ENCODE measurements at places on chromosomes 4 and X.

- DNase-seq = no peak
Measured at GRCh38 chrX:77450996-77451395, 3.8 kb downstream of the FGF16 start.

DNA sequence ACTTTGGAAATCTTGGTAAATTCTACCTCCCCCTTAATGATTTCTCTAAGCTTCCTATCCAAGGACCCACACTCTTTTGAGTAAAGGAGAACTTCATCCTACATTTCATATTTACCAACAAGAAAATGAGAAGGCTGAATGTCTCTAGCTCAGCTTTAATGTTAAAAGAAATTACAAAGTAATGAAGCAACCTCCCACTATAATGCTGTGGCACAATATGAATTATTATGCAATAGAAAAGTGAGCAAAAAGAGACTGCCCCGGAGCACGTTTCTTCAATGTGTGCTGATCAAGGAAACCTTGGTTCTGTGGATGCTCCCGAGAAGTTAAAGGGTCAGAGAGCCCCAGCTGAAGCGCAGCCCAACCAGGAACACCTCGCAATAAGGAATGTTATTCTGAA, 9.1 kb upstream of the TBC1D1 start:
- DNase-seq = no peak

DNA sequence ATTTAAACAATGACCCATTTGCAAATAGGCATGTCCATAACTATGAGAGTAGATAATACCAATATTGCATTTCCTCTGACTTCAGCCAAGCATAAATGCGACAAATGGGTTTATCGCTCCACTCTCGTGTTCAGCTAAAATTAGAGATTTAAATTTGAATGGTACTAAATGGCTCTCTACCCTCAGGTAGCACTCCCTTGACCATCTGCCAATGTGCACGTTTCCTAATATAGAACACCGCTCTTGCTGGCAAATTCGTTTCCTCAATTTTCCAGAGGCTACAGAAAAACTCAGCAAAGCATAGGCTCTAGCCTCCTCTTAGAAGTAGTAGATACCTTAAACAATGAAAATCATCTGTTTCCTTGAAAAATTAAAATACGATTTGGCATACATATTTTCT, 251.6 kb downstream of the ADGRA3 start:
- no peak for DNase-seq

DNA sequence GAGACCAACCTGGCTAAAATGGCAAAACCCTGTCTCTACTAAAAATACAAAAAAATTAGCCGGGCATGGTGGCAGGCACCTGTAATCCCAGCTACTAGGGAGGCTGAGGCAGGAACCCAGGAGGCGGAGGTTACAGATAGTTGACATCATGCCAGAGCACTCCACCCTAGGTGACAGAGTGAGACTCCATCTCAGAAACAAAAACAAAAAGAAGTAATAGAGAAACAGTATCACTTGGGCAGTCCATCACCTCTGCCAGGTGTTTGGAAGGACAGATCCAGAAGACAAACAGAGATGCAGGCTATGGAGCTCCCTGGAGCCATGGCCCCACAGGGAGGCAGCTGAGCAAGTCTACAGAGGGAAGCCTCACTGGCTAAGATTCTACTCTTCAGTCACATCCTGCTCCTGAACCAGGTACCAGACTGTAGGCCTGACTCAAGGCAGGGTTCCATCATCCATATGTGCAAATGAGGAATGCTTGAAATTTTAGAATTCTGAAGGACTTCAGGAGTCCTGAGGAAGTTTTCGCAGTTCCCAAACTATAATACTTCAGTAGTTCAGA, 81.4 kb upstream of the CPEB2 start:
- no peak for DNase-seq

GRCh38 chr4:17722356-17722700, 59.1 kb downstream of the FAM184B start:
- DNase-seq = no peak

DNA sequence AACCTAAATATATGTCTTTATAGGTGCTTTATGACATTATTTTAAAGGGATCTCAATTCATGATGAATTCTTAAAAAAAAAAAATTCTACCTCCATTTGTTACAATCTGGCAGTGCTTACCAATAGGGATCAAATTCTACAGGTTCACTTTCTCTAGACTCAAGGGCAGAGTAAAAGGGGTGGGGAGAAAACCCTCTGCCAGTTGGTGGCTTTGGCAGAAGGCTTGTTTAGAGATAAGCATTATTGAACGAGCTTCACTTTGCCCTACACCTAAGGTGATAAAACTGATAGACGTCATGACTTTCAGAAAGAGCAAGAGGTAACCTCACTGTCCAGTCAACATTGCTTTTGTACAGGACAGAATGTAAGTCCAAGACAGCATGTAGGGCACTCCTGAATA, 53.6 kb downstream of the OSTC start:
- DNase-seq = no peak

All from NCI-H2227 treated with DMSO at 0.1 percent for 48 hours (cell line).